ENCODE measurements at places on chromosomes 16 and 17.
A peak's percentile ranks its signal among the peaks of the same experiment; 100 is the strongest.

- DNase-seq: no peak
These were observed 298.6 kb upstream of the PSMD7 start for GRCh38 chr16:73997971-73998370.

DNA sequence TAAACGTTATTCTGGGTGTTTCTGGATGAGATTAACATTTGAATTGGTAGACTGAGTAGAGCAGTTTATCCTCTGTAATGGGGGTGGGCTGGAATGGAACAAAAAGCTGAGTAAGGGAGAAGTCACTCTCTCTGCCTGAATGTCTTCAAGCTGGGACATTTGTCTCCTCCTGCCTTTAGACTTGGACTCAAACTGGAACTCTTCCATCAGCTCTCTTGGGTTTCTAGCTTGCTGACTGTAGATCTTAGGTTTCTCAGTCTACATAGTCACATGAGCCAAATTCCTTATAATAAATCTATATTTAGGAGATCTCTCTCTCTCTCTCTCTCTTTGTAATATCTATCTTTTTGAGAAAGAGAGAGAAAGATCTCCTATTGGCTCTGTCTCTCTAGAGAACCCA is 553.3 kb upstream of the CDH11 start:
- DNase-seq: no peak

- peak; percentile 67 for DNase-seq
These were observed 2.4 kb upstream of the ALOXE3 start for GRCh38 chr17:8120520-8121406.

DNA sequence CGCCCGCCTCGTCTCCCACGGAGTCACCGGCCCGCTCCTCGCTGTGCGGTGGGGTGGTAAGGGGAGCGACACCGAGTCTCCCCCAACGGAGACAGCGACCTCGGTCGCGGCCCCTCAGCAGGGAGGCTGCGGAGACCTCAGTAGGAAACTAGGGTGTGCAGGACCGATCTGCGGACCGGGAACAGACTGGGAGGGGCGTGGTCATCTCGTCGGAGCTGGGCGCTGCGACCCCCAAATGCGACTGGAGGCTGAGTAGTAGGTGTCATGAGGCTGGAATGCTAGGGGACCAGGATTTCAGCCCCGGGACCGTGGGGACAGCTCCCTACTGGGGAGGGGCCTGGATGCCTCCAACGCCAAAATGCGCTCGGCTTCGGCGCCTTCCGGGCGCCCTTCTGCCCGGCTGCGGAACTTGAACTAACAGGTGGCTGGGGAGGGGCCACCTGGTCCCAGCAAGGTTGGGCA is 1.3 kb downstream of the CACNG4 start:
- DNase-seq: no peak

DNA sequence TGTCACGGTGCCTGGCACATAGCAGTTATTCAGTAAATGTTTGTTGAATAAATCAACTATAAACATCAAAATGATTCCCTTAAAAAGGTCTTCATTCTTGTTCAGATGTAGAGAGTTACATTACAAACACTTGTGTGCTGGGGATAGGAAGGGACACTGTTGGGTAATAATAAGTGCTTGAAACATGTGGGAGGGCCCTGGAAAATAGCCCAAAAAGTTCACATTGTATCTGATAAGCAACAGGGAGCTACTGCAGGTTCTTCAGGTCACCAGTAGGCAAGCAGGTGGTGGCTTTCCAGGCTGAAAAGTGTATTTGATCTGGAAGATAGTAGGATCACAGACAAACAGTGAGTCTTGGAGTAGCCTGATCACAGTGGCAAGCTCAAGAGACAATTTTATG is 19.0 kb upstream of the ZNF652 start:
- DNase-seq: no peak

- DNase-seq: no peak
These were observed 27.2 kb upstream of the TMEM220 start for GRCh38 chr17:10757067-10757466.

DNA sequence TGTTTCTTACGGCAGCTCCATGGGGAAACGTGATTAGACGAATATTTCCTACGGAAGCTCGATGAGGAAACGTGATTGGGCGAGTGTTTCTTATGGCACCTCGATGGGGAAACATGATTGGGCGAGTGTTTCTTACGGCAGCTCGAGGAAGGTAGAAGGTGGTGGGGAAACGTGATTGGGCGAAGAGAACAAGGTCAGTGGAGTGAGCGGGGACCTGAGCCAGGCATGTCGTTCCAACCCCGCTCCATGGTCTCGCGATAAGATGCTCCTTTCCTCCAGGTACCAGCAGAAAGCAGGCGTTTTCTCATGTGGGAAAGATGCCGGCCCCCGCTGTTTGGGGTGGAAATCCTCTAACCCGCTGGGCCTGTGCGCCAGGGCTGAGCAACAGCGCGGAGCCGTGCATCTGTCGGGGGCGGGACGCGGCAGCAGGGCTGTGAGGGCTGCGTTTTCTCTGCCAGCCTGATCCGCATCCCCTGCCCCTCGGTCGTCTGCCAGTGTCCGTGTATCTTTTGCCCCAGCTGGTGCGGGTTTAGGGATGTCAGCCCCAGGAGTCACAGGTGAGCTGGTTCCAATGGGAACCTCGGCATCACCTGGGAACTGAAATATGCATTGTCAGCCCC is 25.6 kb upstream of the DOC2B start:
- DNase-seq: no peak

- no peak for DNase-seq
These were observed 13.9 kb upstream of the TMC7 start for GRCh38 chr16:18969855-18970240.

DNA sequence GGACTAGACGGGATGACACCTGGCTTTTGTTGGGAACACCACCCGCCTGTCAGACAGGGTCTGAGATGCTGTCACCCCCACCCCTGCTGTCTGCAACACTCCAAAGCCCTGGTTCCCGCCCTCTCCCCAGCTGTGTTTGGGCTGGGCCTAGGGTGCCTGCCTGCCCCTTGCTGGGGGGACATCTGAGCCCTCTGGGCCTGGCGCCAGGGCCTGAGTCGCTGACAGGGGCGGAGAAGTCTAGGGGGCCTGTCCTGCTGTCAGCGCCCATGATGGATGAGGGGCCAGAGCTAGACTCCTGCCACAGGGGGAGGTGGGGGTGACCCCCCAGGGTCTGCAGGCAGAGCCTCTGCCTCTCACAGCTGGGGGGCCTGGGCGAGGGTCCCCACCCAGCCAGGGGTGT is 7.6 kb upstream of the PKMYT1 start:
- no peak for DNase-seq

- DNase-seq: no peak
These were observed 4.8 kb upstream of the MEAK7 start for GRCh38 chr16:84509032-84509950.

- DNase-seq: no peak
These were observed 8.7 kb downstream of the GGNBP2 start for GRCh38 chr17:36553459-36553858.

DNA sequence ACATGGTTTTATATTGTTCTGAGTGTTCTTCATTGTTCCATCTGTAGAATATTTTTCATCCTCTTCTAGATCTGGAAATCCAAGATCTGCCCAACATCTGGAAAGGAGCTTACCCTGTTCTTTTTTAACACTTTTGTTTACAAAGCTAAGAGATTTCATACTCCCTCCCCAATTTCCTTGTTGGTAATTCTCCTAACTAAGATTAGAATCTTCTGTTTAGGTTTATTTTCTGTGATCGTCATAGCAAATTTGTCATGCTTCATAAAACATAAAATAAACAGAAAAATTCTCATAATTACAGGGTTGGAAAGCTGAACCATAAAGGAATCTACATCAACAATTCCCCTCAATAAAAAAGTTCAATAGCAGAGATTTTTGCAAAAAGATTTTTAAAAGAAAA is 580.3 kb upstream of the CA10 start:
- no peak for DNase-seq

DNA sequence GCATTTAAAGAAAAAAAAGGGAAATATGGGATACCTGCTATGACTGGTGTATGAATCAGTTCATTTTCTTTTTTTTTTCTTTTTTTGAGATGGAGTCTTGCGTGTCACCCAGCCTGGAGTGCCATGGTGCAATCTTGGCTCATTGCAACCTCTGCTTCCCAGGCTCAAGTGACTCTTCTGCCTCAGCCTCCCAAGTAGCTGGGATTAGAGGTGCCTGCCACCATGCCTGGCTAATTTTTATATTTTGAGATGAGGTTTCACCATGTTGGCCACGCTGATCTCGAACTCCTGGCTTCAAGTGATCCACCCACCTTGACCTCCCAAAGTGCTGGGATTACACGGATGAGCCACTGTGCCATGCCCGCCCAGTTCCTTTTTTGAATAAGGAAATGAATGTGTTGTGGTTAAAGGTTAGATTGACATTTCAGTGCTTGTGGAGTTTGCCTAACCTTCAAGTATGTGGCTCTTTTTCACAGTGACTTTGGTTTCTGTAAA is 7.7 kb downstream of the HAPSTR1 start:
- DNase-seq: no peak

DNA sequence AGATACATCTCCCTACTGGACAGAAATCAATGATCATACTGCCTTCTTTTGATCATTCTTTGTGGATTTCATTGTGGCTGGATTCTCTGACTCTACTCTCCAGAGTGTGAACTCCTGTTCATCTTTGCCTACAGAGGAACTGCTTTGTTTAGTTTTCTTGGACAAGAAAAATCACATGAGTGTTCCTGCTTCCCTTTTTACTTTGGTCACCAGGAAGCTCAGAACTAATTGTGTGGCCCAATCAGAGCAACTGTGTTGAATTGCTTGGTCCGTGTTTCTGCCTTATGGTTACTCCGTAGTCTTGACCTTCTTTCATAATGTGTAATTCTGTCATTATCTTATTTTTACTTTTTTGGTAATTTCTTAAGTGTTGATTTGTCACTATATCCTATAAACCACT is 97.0 kb downstream of the MAF start:
- no peak for DNase-seq

DNA sequence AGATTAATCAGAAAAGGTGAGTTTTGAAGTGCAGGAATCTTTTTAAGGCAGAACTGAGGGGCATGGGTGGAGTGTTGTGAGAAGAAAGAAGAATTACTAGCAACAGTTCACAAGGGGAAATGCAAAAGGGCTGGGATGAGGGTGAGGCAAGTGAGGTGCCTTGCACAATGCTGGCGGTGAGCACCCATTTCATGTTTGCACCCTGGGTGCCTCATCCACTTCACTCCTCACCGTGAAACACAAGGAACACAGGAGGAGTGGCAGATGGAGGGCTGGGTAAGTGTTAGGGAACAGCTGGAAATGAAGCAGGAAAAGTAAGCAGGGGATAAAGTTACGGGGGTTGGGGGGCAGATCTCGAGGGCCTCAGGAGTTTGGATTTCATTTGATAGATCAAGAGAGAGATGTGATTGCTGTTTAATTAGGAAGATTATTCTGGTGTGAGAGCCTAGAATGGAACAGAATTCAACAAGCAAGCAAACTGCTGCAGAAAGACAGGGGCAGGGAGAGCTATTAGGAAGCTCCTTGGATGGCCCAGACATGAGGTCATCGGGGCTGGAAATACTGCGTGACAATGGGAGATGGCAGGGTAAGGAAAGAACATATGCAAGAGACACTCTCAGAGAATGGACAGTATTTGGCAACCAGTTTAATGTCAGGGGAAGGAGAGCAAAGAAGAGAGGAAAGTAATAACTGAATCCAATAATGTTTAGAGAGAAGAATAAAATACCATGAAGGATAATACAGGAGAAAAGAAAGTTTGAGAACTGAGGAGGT is 8.3 kb upstream of the HEATR6 start:
- no peak for DNase-seq

DNA sequence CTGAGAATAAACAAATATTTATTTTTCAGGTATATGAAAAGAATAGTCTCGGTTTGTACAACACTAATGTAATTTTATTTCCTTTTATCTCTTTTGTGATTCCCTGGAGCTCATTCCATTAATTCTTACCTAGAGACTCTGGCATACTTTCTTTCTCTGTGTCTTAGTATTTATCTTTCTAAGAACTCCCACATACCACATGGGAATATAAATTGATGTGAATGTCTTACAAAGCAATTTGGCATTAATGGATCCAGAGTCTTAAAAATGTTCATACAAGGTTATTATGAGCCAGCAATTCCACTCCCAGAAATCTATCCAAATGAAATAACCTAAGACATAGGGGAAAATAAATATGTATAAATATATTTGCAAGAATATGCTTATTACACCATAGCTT is 202.7 kb downstream of the CDH11 start:
- no peak for DNase-seq
